Breast epithelium (tissue), 4 donors: ENCODE measurements at places on chromosomes 5 and 9. TPM values are rescaled to one million over a fixed set of nuclear protein-coding genes. Genes with fewer than 3 reads are reported as not detected.

DNA sequence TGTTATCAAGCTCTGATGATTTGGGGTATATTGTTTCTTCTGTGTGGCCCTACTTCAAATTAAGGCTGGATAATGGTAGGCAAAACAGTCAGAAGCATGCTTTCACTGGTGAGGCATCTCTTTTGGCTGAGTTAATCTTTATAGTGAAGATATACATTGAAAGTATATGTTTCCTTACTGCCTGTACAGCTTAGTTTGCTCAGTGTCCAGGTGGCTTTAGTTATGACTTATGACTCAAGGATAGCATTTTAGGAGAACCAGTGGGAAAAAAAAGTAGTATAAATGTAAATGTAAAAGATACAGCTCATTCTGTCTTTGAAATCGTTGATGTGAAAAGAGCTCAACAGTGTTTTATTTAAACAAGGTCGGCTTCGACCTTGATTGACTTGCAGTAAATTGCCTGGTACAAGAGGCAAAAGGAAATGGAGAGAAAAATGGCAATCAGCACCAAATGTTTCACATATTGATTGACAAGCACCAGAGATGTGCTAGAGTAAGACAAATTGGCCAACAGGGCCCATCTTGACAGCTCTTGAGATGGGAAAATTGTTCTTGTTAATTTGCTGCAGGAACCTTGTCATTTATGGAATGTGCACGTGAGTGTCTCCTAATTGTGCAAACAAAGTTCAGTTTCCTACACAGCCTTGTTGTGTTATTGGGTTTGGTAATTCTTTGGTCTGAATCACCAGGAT is 447.4 kb upstream of the WWC1 start:
- DNase-seq, result no peak
- no peaks in the 10 kb centered on the region for H3K36me3 ChIP-seq
- no peaks in the 10 kb centered on the region for H3K4me1 ChIP-seq
- no peaks in the 10 kb centered on the region for H3K27me3 ChIP-seq
- H3K4me3 ChIP-seq, result no peak overlapping the region

DNA sequence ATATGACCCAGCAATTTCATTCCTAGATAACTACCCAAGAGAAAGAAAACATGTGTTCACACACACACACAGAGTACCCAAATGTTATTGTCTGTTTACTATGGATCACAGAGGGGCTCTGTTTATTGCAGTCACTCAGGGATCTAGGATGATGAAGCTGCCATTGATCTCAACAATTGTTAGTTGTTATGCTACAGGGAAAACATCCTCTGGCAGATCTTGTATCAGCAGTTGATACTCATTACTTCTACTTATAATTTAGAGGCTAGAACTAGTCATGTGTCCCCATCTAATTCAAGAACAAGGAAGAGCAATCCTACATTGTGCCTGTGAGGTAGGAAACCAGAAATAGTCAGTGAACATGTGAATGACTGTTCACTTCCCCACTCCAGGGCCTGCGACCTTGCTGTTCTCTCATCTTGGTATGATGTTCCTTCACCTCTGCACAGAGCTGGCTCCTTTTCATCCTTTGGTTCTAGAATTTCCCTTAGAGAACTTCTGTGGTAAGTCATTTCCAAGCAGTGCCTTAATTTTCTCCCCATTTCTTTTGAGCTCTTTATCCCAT is 30.3 kb downstream of the NMUR2 start:
- no peak for DNase-seq
- no peaks in the 10 kb centered on the region for H3K4me1 ChIP-seq
- no peaks in the 10 kb centered on the region for H3K27me3 ChIP-seq
- H3K36me3 ChIP-seq, result no peaks in the 10 kb centered on the region

DNA sequence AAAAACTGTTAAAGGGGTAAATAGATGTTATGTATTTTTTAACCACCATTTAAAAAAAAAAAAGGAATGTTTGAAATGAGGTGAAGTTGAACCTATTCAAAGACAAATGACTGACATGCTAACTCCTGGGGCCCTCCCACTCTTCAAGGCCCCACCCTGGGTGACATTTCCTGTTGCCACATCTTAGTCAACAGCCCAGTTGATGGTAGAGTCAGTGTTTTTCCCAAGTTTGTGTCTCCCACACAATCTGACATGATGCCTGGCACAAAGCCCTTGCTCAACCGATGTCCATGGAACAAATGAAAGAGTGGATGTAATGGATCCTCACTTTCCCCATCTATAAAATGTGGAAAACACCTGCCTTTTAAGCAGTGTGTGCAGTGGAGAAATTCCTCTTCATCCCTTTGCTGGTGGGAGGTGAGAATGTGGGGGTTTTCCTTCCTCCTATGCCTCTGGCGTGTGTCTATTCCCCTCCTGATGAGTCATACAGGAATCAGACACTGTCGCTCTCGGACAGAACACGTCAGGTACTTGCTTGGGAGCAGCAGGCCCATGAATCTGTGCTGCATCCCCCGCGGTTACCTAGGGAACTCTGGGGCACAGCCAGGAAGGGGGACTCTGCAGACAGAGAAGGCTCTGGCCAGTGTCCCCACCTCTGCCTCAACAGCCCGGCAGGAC is 13.7 kb upstream of the ADRA1B start:
- no peak overlapping the region for H3K27ac ChIP-seq
- no peak overlapping the region for H3K4me3 ChIP-seq
- no peak for DNase-seq
- H3K36me3 ChIP-seq, result no peaks in the 10 kb centered on the region
- H3K4me1 ChIP-seq, result no peaks in the 10 kb centered on the region

DNA sequence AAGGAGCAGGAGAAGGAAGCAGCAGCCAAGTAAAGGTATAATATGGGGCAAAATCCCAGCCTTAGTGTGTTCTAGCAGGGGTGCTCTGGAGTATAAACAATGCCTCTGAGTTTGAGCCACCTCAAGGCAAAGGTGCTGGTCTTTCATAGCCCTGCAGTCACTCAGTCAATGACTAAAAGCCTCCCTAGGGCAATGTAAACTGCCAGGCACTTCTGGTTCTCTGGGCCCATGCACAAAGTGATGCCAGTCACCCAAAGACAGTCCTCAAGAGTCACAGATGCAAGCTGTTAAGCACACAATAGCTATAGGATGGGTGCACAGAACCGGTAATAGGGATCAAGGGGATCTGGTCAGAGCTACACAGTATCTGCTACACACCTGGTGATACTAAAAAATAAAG is 12.6 kb downstream of the ZBTB5 start:
- H3K4me3 ChIP-seq, result no peak overlapping the region
- DNase-seq, result no peak
- H3K27me3 ChIP-seq, result no peaks in the 10 kb centered on the region
- H3K27ac ChIP-seq, result no peak overlapping the region

The MEGF10 gene
- 14.4 TPM for total RNA-seq
